ENCODE measurements at places on chromosomes 11 and 22. TPM values are rescaled to one million over a fixed set of nuclear protein-coding genes. Genes with fewer than 3 reads are reported as not detected.

DNA sequence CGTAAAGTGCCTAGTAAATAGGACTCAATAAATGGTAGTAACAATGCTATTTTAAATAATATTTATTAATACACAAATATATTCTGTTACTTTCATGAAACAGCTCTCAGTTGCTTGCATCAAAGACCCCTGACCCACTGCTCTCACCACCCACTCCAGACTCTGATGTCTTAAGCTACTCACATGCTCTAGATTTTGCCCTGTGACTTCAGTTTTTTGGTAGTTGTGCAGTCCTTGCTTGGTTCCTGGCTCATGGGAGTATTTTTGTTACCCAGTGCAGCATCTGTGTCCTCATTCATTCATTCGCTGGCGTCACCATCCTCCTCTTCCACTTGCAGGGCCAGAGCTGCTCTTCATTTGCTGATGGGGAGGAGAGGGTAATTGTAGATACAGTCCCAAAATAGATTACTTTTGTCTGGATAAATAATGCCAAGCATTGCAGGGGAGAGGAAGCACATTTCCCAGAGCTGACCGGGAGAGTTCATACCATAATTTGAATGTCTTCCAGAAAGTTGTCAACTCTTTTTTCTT is 12.7 kb downstream of the MRPL48 start:
- no peaks in the 10 kb centered on the region for H3K36me3 ChIP-seq
- H3K4me3 ChIP-seq, result no peak overlapping the region
- H3K4me1 ChIP-seq, result no peaks in the 10 kb centered on the region

Gene CHADL
- polyA plus RNA-seq, result 0.08 TPM

DNA sequence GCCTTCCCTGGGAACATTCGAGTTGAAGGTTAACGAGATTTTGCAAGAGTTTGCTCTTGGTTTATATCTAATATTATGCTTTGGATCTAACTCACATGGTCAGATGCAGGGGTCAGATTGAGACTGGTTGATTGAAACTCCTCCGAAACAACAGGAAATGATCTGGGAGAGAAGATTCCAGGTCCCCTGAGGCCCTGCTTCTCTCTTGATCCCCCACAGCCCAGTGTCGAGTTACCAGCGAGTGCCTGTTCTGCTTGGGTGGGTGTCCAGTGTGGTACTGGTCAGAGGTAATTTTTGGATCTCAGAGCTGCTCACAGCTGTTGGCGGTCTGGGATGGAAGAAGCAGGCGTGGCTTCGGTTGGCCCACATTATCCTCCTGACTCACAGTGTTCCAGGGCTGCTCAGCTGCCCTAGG is 9.2 kb downstream of the FBLN1 start:
- no peak overlapping the region for H3K4me3 ChIP-seq
- H3K4me1 ChIP-seq, result peaks cover 4% of the 10 kb centered on the region
- no peaks in the 10 kb centered on the region for H3K36me3 ChIP-seq
- peak overlapping the region; percentile 60 for H3K27ac ChIP-seq

DNA sequence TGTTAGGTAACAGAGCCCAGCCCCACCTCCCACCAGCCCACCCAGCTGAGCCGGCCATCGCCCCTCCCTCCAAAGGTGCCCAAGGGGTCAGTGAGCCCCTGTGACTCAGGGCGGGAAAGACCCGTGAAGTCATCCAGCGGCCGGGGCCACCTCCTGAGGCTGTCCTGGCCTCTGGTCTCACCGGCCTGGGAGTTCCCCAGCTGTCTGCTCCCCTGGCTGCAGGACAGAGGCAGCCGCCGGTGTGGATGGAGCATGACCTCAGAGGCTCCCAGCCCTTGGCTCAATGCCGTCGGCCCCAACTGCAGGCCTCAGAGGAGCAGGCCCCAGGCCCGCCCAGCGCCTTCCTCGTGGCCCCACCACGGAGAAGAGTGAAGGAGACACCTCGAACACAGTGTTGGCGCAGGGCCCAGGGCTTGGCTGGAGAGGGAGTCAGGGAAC is 28.7 kb downstream of the RPL3 start:
- peaks cover 7% of the 10 kb centered on the region for H3K4me1 ChIP-seq
- no peaks in the 10 kb centered on the region for H3K27me3 ChIP-seq
- H3K27ac ChIP-seq, result no peak overlapping the region
- no peak overlapping the region for H3K4me3 ChIP-seq
- no peak for DNase-seq

DNA sequence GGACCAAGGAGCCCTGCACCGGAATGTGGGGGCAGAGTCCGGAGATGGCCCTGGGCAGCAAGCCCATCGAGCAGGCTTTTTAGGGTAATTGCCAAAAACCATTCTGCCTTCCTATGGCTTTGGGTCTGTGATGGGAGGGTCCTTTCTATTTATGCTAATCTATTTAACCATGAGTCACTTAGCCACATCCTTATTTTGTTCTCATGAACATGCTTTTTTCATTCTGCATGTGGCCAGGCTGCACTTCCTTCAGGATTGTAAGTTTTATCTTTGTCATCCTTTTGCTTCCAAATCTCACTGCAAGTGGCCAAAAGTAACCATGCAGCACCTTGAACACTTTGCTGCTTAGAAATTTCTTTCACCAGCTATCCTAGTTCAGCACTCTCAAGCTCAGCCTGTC is 88.3 kb downstream of the EFCAB6 start:
- no peaks in the 10 kb centered on the region for H3K4me1 ChIP-seq
- H3K4me3 ChIP-seq, result no peak overlapping the region
- no peak for DNase-seq
- H3K36me3 ChIP-seq, result no peaks in the 10 kb centered on the region

DNA sequence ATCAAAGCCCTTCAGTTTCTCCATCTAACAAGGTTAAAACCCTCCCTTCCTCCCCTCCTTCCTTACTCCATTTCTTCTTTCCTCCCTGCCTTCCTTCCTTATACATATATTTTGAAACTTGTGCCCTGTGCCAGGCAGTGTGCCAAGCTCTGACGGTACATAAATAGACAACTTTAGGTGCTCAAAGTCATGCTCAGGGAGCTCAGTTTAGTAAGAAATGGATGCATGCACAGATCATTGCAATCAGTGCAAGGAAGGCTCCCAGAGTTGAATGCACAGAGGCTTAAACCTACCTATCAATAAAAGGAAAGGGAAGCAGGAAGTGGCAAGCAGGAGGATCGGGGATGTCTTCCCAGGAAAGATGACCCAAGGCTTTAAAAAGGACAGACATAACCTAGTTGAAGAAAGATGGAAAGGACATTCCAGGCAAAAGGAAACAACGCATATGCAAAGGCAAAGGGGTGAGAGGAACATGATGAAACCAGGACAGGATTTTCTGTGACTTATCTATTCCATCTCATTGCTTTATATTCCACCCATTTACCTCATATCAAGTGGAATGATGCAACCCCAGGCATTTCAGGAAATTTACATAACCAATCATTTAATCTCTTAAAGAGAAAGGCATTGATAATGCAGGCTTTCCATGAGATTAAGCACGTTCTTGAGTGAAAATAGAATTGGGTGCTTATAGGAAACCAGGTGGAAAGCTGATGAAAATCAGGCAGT is 13.2 kb downstream of the FZD4 start:
- H3K27ac ChIP-seq, result no peak overlapping the region
- no peaks in the 10 kb centered on the region for H3K27me3 ChIP-seq
- no peak for DNase-seq
- H3K36me3 ChIP-seq, result peaks cover 4% of the 10 kb centered on the region
- H3K4me1 ChIP-seq, result peaks cover 13% of the 10 kb centered on the region
- no peak overlapping the region for H3K4me3 ChIP-seq

Gene OR2AT4
- not detected for polyA plus RNA-seq
